ENCODE measurements at places on chromosomes 12 and 14.

DNA sequence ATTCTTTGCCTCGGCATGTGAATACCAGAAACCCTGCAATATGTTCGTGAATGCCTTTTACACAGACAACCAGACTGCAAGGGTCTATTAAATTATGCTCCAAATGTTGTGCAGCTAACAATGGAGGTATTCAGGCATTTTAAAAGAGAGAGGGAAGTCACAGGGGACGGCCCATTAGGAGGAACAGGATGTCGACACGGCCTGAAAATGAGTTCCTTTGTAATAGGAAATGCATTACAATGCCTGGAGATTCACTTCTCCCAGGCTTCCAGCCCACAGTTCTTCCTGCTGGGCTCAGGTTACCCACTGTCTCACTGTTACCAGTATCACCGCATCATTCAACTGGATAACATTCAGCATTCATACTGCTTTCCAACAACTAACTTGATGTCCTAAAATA is 2.5 kb downstream of the DUSP6 start:
- no peak for DNase-seq

- no peak for DNase-seq
Observed at GRCh38 chr12:241266-241665, 21.4 kb downstream of the SLC6A13 start.

- DNase-seq: no peak
Observed at GRCh38 chr12:102953221-102953620, 4.3 kb upstream of the ASCL1 start.

DNA sequence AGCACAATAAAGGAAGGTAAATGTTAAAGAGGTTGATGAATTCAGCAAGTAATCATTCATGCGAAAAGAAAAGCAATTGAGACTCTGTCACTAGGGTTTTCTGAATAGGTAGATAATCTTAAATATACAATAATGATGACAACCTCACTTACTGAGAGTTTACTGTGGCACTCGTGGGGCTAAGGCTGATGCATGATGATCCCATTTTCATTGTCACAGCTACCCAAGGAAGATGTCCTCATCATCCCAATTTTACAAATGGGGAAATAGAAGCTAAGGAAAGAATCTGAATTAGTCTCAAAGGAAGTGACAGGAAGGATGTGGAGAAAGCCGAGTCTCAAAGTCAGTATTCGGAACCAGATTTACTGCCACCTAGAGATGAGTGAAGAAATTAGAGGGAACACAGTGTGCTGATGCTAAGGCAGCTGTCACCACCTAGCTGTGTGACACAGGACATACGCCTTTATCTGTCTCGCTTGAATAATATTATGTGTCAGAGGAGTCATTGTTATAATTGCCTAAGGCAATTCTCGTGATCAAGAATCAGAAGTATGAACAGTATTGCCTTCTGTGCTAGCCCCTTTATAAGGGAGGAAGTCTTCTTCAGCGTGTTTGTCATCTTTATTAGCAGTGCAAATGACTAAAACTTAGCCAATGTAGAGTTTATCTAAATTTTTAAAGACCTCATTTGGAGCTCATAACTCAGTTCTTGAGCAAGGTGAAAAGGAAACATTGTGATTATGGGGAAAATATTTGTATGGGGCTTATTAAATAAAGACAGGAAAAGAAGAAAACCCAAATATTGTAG is 63.2 kb downstream of the ERGIC2 start:
- DNase-seq: peak; percentile 1
